ENCODE measurements at places on chromosomes 7 and 10. TPM values are rescaled to one million over a fixed set of nuclear protein-coding genes. Genes with fewer than 3 reads are reported as not detected.

- DNase-seq = no peak
These were observed 7.5 kb downstream of the SAR1A start for GRCh38 chr10:70162892-70163201.

DNA sequence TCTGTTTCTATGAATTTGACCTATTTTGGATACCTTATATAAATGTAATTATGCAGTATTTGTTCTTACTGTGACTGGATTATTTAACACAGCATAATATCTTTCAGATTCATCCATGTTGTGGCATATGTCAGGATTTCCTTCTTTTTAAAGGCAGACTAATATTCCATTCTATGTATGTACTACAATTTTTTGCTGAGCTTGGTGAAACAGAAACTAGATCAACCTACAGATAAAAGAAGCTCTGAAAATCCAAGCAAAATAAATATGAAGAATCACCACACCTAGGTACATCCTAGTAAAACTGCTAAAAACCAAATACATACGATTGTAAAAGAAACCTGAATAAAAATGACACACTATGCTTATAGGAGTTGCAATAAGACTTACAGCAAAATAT is 300.5 kb downstream of the HTR7 start:
- DNase-seq = no peak

GRCh38 chr7:107593025-107593410 is 13.0 kb downstream of the BCAP29 start:
- no peak for DNase-seq

GRCh38 chr7:73703757-73704639 is 15.5 kb downstream of the STX1A start:
- DNase-seq = peak; percentile 72

- no peak for DNase-seq
These were observed 86.1 kb upstream of the MTPN start for GRCh38 chr7:136063326-136063666.

DNA sequence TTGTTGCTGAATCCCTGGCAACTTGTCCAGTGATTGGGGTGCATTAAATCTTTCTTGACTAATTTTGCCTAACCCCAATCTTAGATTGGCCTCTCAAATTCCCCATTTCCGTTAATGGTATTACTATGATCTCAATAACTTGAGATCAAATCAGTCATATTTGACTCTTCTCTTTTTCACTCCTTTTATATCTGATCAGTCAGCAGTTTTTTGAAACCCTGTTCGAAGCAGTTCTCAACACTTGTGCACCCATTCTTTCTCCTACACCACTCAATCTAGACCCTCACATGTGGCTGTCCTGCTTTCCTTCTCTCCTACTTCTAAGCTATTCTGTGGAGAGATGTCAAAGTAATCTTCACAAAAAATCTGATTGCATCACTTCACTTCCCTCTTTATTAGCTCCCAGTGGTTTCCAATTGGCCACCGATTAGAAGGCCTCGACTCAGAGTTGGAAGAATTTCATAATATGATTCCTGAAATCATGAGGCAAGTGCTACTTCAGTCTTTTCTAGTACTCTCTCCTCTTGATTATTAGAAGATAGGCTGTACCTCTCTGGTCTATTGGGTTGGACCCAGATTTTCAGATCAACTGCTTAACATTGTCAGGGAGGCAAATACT is 128.9 kb downstream of the ZNF365 start:
- no peak for DNase-seq

DNA sequence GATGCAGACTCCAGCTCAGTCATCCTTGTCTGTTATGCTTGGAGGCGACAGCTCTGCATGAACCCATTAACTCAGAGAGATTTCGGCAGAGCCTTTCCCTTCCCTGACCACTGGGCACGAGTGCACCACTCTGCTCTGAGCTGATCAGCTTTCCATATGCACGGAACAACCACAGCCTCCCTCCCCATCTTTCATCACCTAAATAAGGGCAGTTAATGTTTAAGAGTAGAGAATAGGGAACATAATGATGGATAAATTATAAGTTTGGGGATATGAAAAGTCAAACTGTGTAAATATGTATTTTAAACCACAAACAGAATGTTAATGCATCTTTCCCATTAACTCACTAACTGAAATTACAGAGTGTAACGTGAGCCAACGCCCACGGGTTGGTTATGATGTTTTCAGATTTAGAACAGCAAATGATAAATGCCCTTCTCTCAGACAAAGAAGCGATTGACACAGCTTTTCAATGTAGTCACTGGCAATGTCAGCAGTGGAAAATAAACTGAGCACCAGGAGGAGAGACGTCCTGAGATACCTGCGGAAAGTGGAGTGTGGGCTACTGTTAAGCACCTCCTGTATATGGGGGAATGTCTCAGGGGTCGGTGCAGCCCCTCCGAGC is 658.2 kb downstream of the LRMDA start:
- no peak for DNase-seq

The STK17A gene
- total RNA-seq = 18.5 TPM

The VGF gene
- 19.9 TPM for total RNA-seq

The ZNF783 gene
- total RNA-seq = 7.8 TPM

The WNT8B gene
- 0.10 TPM for total RNA-seq

The SPDYE5 gene
- total RNA-seq = 0.11 TPM

The FFAR4 gene
- total RNA-seq = 0.06 TPM
